NCI-H748 treated with DMSO at 0.1 percent for 48 hours (cell line): ENCODE measurements at places on chromosomes 11 and 22.

DNA sequence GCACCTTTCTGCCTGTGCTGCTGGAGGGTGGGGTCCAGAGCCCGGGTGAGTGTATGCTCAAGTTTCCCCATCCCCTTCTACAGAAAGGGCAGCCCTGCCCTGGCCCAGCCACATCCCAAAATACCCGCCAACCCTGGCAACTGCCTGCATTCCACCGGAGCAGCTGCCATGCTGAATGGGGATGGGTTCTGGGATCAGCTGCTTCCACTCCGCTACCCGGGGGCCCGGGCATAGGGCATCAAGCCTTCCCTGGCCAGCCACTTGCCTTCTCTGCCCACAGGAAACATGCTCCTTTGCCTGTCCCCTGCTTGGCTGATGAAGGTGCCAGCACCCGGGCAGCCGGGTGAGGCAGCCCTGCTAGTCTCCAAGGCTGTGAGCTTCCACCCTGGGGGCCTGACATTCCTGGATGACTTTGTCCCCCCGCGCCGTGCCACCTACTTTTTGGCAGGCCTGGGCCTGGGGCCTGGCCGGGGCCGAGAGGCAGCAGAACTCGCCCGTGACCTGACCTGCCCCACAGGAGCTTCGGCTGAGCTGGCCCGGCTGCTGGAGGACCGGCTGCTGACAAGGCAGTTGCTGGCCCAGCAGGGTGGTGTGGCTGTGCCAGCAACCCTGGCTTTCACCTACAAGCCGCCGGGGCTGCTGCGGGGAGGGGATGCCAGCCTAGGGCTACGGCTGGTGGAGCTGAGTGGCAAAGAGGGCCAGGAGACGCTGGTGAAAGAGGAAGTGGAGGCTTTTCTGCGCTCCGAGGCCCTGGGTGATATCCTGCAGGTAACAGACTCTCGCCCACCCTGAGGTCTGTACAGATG is 3.2 kb downstream of the CARNS1 start:
- no peak for DNase-seq

- no peak for DNase-seq
Observed at GRCh38 chr11:61023966-61024295, 52.5 kb downstream of the CD6 start.

DNA sequence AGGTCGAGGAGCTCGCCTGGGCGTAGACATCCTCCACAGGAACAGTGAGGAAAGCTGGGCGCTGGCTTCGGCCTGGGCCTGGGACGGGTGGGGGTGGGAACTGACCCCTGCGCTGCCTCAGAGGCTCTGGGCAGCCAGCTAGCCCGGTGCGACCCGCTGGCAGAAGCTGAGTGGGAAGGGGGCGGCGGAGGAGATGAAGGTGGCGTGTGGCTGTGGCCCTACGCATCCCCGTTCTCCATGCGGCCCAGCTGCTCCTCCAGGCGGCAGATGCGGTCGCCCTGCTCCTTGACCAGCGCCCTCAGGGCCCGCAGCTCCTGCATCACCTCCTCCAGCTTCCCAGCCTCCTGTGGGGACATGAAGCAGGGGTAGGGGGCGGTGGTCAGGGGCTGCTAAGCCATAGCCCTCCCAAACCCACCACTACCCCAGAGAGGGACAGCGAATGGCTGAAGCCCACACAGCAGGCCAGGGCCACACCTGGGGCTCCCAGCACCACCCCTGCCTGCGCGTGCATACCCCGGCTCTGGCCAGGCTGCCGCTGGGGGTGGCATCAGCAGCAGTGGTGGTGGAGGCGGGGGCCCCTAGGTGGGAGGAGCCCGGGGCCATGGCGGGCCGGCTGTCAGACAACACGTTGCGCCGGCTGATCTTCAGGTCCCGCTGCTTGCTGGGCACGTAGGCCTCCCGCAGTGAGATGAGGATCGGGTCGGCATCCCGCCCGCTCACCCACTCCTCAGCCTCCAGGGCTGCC is 848 bp upstream of the PTPRCAP start:
- no peak for DNase-seq

DNA sequence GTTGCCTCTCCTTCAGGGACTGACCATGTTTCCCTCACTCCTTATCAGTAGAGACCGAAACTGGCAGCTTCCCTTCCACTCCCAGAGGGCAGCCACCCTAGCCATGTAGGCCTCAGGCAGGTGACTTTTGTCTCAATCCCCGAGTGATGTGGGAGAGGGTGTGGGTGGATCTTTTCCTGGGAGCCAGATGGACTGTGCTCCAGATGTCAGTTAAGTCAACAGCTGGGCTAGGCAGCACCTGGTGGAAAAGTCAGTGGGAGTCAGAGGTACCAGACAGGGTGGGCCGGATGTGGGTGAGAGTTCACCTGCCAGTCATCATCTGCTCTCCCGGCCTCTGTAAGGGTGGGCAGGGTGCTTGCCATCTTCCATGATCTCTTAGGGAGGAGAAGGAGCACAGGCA is 1.9 kb downstream of the BANF1 start:
- no peak for DNase-seq

- DNase-seq = no peak
Observed at GRCh38 chr22:49937758-49938564, 19.5 kb downstream of the CRELD2 start.

- DNase-seq = no peak
Observed at GRCh38 chr11:120610111-120610510, 98.6 kb downstream of the GRIK4 start.

DNA sequence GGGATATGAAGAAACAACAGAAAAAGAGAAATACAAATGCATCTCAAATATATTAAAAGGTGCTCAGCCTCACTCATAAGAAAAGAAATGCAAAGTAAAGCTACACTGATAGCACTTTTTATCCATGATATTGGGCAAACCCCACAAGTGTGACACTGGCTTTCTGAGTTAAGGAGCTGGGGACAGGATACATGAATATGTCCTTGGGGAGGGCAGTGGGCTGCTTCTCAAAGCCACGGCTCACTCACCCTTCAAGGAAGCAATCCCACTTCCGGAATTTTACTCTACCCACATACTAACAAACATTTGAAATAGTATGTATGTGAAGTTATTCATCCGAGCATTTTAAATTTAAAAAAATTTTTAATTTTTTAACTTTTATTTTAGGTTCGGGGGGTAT is 41.1 kb upstream of the SLC22A12 start:
- DNase-seq = no peak

DNA sequence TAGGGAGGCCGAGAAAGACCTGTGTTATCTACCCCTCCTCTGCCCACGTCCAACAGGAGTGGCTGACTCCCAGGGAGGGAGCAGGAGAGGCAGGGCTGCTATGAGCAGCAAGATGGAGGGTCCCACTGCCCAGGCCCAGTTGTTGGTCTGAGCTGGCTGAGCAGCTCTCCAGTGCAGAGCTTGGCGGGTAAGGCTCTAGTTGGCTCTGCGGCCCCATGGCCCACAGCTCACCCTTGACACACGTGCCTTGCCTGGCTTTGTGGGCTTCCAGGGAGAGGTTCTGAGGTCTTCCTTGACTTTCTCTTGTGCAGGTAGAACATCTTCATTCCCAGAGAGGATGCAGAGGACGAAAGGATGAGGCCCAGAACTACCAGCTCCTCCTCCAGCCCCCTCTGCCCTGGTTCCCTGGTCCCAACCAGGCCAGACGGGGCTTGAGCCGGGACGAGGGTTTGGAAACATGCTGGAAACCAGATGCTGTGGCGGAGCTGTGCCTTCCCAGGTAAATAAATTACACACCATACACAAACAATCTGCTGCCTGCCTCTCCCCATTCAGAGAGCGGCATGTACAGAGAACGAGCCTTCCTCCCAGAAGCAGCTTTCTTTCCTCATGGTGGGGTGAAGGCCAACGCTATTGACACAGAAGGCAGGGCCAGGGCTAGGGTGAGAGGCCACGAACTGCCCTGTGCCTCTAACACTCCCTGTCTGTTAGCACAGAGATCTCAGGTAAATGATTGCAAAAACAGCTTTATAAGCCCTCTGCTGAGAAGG is 48.1 kb downstream of the DSCAML1 start:
- DNase-seq = no peak

GRCh38 chr11:61472868-61473267 is 35.7 kb upstream of the LRRC10B start:
- DNase-seq = no peak

- DNase-seq = no peak
Observed at GRCh38 chr22:41952713-41953112, 763 bp downstream of the SMIM45 start.

- no peak for DNase-seq
Observed at GRCh38 chr11:104637662-104638170, 260.5 kb downstream of the CASP12 start.
